ENCODE measurements at places on chromosomes 11 and 22.

- DNase-seq = no peak
Measured at GRCh38 chr22:37893583-37893983, 12.5 kb upstream of the MICALL1 start.

DNA sequence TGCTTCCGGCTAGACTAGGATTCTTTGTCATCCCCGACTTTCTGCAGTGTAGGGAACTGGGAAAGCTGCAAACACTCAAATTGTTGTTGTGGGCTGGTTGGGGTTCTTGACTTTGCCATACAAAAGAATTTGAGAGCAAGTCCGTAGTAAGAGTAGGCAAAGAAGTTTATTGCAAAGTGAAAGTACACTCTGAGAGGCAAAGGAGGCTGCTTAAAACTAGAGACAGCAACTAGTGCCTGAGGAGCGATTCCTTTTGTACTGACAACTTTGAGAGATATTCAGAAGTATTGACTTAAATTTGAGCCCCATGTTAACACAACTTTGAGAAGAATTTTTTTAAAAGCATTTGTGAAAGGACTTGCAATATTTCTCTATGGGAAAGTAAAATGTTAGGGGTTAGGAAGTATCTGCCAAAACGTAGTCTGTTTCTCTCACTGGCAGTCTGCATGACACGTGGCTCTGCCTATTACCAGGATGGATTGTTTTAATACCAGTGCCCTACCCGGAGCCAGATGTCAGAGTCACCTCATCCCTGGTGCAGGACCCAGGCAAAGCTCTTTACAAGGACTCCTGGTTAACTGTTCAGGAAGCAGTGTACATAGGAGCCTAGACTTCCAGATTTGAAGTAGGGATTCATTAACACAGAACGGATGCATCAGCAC lies 85.0 kb upstream of the CLPB start:
- DNase-seq = peak; percentile 38

GRCh38 chr11:38019072-38019775 lies 1421.2 kb upstream of the RAG2 start:
- peak; percentile 7 for DNase-seq

DNA sequence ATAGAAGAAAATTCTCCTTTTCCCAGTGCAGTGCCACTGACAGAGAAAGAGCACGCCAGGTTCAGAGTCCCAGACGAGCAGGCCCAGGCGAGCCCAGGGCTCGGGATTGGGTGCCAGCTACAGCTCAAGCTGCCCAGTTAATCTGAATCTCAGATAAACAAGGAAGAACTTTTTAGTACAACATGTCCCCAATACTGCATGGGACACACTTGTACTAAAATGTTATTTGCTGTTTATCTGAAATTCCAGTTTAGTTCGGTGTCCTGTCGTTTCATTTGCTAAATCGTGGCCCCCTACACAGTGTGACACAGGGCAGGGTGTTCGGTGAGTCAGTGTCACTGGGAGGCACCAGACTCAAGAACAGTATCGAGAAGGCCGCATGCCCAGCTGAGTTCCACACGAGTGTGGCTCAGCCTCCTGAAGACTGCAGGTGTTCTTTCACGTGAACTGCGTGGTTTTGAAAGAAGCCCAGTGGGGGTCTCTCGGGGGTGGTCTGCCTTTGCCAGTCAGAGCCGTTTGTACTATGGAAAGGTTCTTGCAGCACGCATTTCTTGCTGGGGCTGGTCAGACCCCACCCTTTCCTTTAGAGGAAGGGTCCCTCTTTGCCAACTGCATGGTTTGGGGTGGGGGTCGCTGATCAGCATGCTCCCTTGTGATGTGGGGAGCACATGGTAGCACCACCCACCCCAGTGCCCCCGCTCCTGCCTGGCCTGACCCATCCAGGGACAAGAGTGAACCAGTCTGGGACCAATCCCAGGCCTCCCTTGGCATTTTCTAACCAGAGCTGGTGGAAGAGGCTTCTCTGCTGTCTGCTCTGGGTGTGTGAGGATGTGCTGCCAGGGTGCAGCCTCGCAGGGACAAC lies 115.6 kb upstream of the B3GAT1 start:
- DNase-seq = no peak

GRCh38 chr11:133832991-133833897 lies 12.1 kb downstream of the SPATA19 start:
- DNase-seq = no peak

DNA sequence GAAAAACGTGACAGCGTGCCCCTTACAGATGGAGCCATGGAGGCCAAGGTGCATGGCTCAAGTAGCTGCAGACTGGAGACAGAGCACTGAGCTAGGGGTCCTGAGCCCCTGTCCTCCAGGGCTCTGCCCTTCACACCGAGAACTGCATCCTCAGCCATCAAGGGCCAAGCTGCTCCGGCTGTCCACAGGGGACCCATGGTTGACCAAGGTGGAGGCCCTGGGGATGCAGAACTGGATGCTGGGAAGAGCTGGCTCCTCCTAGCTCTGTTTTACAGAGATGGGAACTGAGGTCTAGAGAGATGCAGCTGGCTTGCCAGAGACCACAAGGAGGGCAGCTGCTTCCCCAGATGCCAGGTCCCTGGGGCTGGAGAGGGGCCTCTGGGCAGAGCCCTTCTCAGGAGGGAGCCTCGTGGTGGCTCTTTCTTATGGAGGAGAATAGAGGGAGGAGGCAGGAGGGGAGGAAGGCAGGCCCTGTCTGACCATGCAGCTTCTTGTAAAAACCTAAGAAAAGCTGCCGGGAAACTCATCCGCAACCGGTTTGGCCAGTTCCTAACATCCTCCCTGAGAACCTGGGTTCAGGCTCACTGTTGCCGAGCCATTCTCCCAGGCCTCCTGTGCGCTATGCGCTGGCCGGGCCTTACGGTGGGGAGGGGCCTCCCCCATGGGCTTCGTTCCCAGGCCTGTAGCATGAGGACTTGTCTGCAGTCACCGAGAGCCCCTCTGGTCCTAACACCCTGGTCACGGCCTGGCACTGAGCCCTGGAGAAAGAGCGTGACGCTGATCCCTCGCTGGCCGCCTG lies 80.6 kb downstream of the WNT7B start:
- no peak for DNase-seq

DNA sequence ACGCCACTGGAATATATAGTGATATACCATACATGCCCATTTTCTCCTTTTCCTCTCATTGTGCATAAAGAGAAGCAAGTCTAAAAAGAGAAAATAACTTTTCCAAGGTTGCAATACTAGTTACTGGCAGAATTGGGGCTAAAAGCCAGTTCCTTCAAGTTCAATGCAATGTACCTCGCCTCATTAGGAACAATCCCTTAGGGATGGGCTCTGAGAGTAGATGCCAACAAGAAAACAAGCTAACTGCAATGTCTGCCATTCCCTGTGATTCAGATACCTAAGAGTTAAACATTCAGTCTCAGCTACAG lies 114.3 kb downstream of the RBFOX2 start:
- no peak for DNase-seq

DNA sequence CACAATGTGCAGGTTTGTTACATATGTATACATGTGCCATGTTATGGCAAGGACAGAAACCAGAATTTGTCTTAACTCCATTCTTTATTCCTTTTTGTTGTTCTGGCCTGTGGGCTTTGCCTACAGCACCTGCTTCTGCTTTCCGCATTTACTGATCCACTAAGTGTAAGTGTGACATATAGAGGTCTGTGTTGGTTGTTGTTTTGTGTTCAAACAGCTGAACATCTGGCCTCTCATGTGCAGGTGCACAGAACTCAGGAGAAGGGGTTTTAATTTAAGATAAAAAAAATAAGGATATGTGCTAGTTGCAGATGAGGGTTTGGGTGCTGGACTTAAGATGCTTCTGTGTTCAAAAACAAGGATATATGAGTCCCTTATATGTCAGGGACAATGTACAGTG lies 85.8 kb upstream of the RAG2 start:
- DNase-seq = no peak

GRCh38 chr11:82754410-82754809 lies 20.7 kb upstream of the FAM181B start:
- no peak for DNase-seq

GRCh38 chr11:126739499-126740145 lies 260.9 kb downstream of the KIRREL3 start:
- DNase-seq = no peak

DNA sequence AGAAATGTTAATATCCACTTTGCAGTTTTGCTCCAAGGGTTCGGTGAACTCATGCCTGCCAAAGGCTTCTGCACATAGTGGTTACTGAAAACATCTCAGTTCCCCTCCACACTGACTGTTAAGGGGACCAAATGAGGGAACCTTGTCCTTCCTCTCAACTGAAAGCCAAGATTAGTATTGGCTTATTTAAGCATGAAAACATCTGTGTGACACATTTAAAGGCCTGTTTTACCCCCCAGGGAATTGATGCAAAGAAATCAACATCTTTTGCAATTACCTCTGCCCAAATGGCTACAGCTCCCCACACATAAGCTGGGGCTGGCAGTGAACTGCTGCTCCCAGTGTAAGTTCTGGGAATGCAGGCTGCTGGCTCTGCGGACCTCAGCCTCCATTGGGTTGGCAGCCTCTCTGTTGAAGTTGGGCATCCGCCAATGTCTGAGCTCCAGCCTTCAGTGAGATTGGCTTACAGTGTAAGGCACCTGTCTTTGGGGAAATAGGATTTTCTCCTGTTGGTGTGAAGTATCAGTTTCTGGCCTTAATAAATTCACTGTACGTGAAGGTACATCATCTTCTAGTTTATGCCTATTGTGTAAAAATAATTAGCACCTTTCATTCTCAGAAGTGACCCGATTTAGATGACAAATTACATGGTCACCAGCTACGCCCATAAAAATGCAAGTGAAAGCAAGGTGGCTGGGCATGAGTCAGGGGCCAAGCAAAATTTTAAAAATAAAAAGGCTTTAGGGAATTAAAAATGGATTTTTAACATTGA lies 213.4 kb upstream of the SYN3 start:
- DNase-seq = peak; percentile 15

- peak; percentile 65 for DNase-seq
Measured at GRCh38 chr11:31240340-31240904, 129.1 kb downstream of the DCDC1 start.

DNA sequence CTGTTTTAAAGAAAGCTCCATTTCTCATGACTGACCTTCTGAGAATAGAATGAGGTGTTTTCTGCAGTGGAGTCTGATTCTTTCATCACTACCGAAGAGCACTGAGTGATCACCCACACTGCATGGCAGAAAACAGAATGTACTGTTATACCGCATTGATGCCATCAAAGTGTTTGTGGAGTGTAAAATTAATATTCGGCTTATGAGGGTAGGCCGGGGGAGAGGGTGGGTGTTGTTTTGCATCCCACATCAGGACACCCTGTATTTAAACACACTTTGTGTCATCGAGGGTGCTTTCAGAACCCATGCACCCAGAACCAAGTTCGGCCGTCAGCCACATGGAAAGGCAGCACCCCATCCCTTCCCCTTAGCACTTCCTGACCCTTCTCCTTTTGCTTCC lies 41.3 kb upstream of the ETS1 start:
- no peak for DNase-seq

DNA sequence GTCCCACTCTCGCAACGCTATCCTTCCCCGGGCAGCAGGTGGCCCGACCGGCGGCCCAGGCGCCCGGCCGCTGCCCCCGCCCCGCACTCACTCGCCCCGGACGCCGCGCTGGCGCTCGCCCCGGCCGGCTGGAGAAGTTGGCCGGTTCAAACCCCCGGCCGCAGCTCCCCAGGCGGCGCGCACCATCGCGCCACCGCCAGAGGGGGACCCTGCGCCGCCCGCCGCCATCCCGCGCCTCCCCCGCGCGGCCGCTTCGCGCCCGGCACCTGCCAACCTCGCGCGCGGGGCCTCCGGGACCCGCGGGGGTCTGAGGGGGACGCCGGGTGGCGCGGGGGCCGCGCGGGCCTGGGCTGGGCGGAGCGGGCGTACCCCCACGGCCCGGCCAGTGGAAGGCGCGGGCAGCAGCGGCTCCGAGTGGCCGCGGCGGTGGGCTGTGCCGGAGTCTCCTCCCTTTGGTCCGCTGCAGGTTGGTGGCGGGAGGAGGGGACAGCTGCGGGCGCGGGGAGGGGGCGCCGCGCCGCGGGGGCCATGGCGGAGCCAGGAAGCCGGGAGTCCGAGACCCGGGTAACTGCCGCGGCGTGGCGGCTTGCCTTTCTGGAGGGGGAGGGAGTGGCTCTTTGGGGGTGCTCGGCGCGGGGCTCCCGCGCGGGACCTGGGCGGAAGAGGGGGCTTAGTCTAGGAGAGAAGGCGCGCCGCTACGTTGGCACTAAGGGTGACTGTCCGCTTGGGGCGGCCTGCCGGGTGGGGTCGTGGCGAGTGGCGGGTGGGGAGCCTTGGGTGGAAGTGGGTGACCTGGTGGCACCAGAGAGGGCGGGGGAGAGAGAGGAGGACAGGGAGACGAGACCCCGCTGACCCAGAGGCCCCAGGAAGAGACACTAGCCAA lies at the start of the genes MPST and TST:
TSS of gene MPST (plus strand) at position 434 of the 883 bp plus-strand sequence. CDS start at position 529, 95 bp downstream.
TSS of gene TST (minus strand) at position 139 of the 883 bp plus-strand sequence. CDS start 715 bp downstream, outside the sequence.
- peak; percentile 87 for DNase-seq

GRCh38 chr11:127506647-127507046 lies 506.1 kb upstream of the KIRREL3 start:
- DNase-seq = no peak

GRCh38 chr11:116505298-116506262 lies 267.2 kb downstream of the BUD13 start:
- no peak for DNase-seq

DNA sequence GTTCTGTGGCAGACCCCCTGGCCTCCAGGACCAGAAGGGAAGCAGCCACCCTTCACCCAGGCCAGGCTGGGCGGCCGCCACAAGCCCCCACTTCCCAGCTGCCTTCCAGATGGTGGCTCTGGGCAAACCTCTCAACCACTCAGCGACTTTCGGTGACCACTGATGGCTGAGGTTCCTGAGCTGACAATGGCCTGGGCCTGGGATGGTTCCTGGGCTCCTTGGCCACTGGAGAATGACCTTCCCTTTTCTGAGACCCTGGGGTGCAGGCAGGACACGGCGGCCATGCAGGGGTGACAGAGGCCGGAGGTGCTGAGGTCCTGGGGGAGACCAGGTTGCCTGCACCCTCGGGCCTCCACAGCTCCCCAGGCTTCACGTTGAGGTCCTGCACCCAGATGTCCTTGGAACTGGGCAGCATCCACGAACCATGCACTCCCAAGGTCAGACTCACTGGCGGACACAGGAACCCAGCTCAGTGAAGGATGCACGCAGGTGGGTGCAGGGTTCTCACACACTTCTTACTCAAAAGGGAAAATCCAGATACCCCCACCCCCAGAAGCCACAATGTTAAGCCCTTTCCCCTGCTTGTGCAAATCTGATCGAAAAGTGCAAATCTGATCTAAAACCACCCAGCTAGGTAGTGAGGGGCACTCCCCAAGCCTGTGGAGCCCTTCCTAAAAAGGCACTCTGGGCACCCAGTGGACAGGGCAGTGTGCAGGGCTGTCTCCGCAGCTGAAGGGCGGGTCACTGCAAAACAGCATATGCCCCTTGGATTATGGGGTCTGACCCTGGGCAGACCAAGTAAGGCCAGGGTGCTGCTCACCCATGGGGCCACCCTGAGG lies 13.9 kb upstream of the PHLDA2 start:
- no peak for DNase-seq

- peak; percentile 62 for DNase-seq
Measured at GRCh38 chr22:20619045-20619892, 111.9 kb downstream of the MED15 start.

- no peak for DNase-seq
Measured at GRCh38 chr11:74626130-74626529, 33.7 kb downstream of the POLD3 start.

GRCh38 chr11:86672007-86672621 lies at the start of gene ME3:
Gene ME3, minus strand, starts transcription at chr11:86672616.
- DNase-seq = peak; percentile 46

GRCh38 chr11:124199702-124200101 lies 16.6 kb downstream of the OR10D3 start:
- no peak for DNase-seq

GRCh38 chr22:33570110-33570509 lies 350.2 kb downstream of the LARGE1 start:
- peak; percentile 6 for DNase-seq
